ENCODE measurements at places on chromosomes 12 and 14.

DNA sequence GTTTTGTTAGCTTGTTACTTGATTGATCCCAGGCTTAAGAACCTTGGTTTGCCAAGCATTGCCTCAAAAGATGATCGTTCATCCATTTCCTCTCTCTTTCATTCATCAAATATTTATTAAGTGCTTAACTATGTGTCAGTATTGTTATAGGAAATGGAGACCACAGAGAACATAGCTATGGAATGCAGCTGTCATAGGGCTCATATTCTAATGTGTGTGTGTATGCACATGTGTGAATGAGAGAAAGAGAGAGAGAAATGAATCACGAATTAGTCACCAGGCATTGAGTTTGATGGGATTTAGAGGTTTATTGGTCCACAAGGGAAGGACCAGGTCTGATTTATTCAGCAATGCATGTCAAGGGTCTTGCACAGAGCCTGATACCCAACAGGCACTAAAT, 71.0 kb upstream of the FBXO21 start:
- no peak for DNase-seq

DNA sequence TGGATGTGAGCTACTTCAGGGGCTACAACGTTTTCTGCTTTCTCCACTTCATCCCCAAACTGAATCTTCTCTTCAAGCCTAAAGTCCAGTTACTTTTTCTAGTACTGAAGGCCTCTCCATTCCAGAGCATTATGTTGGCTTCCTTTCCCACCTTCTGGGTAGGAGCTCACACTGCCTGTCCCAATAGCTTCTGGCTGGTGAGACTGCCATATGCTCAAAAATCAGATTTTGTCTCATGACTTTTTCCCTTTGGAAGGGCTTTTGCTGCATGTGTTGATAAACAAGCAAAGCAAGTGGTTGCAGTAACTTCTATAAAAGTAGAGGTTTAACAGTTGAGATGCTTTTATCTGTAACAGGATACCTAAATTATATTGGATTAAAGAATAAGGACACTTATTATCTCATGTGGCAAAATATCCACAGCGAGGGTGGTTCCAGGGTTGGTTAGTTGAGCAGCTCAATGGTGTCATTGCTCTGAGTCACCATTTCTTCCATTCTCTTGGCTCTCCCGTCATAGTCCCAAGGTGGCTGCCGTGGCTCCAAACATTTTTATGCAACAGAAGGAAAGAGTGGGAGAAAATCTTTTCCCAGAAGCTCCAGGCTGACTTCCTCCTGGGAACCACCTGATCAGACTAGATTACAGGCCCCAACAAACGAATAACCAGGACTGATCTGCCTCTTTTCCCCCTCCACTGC, 15.1 kb upstream of the PPFIBP1 start:
- DNase-seq, result no peak

DNA sequence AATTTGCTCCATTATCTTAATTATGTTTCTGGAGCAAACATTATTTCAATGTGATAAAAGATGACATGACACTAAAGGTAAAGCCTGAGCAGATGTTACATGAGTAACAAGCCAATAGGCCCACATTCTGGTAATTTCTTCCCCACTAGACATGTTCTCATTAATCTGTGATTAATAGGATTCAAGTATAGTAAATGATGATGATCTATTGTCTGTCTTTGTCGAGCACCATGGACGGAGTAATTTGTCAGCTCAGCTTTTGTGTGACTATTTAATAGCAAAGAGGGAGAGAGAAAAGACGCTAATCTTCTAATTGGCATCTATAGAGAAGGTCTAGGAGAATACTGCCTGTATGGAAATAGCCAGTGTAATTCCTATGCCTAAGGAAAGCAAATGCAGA, 62.2 kb upstream of the INSM2 start:
- no peak for DNase-seq

DNA sequence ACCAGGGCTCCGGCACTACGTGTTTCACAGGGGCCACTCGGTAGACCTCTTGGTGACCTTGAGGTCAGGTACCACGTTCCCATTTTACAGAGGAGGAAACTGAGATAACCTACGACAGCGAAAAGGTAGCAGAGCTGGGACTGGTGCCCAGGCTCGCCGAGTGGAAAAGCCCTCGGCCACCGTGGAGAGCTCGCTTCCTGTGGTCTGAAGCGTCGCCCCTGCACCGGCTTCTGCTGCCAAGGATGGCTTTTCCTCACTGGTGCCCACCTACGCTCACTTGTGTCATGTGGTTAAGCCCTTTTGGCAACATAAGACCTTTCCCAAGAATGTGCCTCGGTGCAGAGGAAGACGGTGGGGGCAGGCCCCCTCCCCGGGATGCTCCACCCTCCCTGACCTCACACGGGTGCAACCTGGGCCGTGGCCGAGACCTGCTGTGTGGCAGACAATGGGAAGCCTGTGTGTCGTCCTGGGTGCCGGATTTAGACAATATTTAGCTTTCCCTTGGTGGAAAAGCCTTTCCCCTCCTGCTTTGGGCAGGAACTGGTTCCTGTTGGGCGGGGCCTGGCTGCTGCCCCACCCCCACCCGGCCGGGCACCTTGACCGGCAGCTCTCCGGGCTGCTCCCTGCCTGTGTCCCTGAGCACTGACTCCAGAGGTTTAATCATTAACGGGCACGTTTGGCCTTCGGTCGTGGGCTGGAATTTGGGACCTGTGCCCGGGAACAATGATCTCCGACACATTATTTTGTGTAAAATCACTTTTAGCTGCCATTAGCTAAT, 32.4 kb upstream of the PPP1R13B start:
- DNase-seq, result peak; percentile 58

DNA sequence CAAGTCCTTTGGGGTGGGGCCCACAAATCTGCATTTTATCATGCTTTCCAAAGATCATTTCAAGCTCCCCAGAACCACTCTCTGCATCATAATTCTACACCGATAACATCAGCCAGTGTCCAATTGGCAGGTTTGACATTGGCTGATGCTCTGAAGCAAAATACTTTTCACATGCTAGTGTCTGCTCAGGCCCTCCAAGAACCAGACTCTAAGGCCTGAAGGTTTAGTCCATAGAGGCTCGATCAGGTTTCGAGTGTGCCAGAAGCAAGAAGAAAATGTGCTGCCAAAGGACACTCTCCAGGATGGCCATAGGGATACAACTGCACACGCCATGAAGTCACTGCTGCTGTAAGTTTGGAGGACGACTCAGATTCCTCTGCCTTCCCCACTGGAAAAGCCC, 280.3 kb downstream of the KSR2 start:
- DNase-seq, result no peak

GRCh38 chr14:88270776-88271175, 52.3 kb downstream of the KCNK10 start:
- DNase-seq, result no peak

- no peak for DNase-seq
Measured at GRCh38 chr12:124097701-124098100, 124.7 kb downstream of the ZNF664 start.

DNA sequence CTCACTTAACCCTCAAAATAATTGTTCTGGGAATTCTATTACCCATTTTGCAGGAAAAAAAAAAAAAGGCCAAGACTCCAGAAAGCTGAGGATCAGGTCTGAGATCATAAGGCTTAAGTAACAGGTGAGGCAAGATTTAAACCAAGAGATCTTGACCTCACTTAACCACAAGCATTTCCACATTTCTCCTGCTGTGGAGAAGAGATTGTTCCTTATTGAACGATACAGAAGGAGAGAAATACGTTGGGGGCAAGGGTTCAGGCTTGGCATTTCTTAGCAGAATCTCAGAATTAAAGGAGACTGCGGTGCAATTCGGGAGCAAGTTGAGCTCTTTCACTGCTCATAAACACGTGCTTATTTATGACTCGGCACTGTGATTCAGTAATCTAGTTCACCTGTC, 885.3 kb upstream of the TMEM132C start:
- DNase-seq, result no peak

DNA sequence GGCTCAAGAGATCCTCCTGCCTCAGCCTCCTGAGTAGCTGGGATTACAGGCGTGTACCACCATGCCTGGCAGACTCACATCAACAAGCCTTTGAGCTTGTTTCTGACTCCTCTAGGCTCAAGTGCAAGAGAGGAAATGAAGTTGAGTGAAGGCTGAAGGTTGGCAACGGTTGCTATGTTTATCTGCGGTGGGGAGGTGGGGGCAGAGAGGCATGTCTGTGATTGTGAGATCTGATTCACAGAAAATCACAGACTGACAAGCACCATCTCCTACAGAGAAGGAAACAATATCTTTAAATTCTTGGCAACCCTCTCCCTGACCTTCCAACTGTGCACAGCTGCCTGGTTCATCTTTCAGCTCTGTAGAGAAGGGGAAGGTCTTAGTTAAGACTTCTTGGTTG, 22.1 kb upstream of the NINJ2 start:
- DNase-seq, result no peak

GRCh38 chr14:98962118-98962517, 309.9 kb downstream of the BCL11B start:
- no peak for DNase-seq

DNA sequence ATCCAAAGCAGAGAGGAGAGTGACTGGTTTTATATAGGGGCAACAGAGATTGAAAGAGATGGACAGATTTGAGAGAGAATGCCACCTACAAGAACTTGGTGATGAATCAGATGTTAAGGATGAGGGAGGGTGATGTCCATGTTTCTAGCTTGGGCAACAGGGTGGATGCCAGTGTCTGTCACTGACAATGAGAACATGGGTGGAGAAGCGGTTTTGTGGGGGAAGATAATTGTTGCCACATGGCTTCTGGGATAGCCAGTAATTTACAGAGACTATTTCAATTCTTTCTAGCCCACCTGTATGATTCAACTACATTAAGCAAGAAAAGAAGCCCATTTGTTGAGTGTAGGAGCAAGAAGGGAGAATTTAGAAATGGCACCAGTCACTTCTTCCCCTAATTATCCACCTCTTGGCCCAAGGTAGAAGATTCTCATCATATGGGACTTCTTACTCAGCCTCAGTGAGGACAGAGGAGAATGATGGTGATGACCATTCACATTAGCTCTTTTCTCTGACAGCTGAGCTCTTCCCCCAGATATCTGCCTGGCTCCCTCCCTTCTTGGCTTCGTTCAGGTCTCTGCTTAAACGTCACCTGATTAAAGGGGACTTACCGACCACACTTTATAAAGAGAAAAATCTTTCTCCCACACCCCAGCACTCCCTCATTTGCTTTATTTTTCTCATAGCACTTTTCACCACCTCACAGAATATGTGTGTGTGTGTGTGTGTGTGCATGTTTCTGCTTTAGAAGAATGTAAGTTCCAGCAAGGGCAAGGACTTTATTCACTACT, 117.8 kb downstream of the DUSP6 start:
- no peak for DNase-seq

DNA sequence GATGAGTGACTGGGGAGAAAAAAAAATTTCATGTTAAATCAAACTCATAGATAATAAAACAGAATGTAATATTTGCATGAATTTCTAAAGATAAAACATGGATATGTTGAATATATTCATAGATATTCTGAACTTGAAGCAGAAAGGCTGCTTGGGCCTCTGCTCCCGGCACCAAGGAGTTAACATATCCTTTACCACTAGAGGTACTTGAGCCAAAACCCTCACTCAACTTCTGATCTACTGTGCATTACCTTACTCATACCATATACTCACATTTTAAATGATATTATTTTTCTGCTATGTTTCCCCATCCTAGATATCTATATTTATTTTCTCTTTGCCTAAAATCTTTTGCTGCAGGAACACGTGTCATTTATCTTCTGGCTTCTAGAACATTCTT, 14.9 kb downstream of the AREL1 start:
- DNase-seq, result no peak

- peak; percentile 58 for DNase-seq
Measured at GRCh38 chr12:88235183-88235833, 93.2 kb downstream of the TMTC3 start.

- no peak for DNase-seq
Measured at GRCh38 chr12:117966511-117966910, 2.3 kb downstream of the KSR2 start.

DNA sequence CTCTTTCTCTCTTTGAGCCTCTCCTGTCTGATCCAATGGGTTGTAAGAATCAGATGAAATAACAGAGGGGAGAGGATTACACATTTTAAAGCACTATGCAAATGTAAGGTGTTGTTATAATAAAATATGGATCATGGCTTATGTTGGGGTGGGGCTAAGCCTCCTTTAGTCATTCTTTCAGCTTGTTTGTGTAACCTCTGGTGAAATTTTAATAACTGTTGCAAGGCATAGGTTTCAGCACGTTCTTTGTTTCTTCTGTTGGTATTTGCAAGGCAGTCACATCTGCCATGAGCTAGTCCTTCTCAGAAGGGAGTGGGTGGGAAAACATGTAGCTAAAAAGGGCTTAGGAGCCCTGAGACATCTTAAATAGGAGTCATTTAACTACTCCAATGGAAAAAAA, 74.8 kb upstream of the FRMD6 start:
- DNase-seq, result no peak

- DNase-seq, result no peak
Measured at GRCh38 chr12:68885381-68885780, 47.6 kb downstream of the CPM start.

DNA sequence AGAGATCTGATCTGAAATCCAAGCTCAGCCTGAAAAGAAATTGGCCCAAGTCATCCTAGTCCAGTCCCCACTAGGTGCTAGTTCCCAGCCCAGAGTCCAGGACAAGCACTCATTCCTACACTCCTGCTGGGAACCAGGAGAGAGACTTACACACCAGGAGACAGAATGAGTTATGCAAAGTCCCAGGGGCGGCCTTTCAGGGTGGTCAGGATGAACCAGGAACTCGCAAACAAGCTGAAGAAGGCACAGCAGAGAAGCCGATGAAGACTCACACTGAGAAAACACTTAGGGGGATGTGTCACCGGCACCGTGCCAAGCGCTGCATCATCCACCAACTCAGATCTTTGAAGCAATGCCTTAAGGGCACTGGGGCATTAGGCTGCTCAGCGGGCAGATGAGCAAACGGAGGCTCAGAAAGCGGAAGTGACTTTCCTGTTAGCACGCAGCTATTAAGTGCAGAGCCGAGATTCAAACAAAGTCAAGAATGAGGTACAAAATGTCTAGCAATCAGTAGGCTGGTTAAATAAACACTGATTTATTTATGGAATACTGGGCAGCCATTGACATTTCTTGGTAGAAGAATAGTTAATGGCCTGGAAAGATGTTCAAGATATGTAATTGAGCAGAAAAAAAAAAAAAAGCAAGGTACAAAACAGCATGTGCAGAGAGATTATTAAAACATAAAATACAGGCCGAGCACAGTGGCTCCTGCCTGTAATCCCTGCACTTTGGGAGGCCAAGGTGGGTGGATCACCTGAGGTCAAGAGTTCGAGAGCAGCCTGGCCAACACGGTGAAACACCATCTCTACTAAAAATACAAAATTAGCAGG, 78.7 kb downstream of the LRRC74A start:
- DNase-seq, result peak; percentile 77

DNA sequence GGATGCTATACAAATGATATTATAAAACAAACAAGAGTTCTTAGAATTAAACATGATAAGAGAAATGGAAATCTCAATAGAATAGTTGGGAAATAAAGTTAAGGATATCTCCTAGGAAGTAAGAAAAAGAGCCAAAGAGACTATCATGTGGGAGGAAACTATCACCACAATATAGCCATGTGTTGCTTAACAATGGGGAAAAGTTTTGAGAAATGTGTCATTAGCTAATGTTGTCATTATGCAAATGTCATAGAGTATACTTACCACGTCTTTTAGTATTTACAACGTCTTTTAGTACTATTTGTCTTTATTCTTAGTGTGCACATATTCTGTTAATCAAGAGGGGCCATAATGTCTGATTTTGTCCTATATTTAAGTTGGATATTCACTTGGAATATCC, 58.7 kb downstream of the ZNF641 start:
- DNase-seq, result no peak

GRCh38 chr14:102472791-102473150, 36.8 kb downstream of the ANKRD9 start:
- no peak for DNase-seq

GRCh38 chr12:118357257-118358007, 15.3 kb downstream of the TAOK3 start:
- DNase-seq, result no peak

GRCh38 chr14:100708425-100709288, 18.0 kb upstream of the DLK1 start:
- peak; percentile 87 for DNase-seq

Measured in Right ventricle myocardium inferior (tissue), 1 donor.